ENCODE measurements at places on chromosomes 12 and 14.

DNA sequence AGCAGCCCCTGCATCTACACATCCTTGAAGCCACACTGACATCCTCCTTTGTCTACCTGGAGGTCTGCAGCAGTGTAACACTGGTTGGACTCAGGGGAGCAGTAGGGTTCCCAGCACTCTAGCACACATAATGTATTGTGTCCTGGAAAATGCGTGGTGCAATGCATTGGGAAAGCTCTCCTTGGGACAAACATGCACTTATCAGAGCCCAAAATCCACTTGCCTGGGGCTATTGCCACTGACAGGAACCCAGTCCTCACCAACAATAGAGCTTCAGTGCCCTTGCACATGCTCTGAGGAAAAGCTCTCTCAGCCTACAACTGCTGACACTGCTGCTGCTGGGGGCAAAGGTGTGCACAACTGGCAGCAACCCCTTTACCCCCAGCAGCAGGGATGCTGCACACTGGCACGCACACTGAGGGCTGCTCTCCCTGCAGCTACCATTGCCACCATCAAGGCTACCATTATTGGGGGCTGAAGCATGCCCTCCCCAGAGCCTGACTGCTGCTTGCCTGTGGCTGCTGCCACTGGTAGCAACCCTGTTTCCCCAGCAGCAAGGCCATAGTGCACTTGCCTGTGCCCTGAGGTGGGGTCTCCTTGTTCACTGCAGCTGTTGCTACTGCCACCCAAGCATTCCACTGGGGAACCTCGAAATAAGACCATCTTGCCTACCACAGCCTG is 221.9 kb downstream of the SLC38A4 start:
- no peak for DNase-seq

DNA sequence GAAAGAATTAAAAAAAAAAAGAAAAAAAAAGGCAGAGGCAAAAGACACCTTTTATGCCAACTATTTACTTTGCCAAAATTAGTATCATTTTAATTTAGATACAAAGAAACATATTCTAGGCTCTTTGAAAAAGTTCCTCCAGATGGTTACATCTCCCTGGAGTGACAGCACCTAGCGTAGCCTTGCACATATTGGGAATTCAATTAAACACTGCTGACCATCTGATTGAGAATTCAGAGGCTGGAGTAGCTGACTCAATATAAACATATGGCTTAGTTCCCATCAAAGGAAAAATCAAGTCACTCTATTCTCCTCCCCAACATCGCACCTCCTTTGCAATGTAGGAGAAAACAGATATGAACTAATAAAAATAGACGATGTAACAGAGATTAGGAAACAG is 36.4 kb downstream of the ANKS1B start:
- no peak for DNase-seq

GRCh38 chr14:92585981-92586937 is 72.7 kb downstream of the RIN3 start:
- DNase-seq: peak; percentile 80

DNA sequence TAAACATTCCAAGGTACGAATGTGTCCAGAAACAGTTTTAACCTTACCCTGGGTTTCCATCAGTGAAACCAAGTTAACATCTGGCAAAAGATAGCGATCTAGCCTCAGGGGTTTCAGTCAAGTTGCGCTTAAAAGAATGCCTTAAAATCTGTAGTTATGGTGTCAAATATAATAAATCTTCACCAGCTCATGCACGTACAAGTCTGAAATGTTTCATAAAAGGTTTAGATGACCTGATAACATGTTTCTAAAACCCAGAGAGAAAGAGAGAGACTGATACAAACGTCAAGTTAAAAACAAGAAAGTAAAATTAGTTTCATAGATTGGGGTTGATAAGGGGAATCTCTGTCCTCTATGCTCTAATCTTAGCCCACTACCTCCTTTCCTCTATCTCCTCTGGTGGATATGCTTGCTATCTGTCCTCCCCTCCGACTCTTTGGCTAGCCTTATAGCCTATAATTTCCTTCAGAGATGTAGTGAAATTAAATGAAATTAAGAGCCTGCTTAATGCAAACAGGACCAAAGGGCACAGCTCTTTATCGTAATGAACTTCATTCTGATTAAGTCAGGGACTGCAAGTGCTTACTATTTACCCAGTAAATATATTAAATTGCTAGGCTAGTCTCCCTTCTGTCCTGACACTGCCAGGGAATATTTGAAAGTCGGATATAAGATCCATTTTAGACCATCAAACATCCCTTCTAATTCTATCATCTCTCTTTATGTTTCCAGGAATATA is 18.4 kb upstream of the FOS start:
- DNase-seq: no peak

DNA sequence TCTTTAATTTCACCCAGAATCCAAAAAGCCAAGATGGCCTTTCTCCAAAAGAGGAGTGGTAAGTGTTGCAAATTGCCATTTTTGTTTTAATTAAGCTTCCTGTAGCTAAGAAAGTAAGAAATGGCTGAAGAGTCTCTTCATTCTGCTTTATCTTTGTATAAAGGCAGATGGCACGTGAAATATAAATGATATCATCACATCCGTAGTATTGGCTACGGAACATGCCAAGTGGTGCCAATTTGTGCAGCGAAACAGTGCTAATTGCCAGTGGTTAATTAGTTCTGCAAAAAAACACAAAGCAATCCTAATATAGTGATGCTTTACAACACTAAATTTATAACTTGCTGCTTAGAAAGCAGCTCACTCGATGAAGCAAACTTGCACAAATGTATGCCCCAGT is 29.4 kb downstream of the PLEKHG7 start:
- DNase-seq: no peak

DNA sequence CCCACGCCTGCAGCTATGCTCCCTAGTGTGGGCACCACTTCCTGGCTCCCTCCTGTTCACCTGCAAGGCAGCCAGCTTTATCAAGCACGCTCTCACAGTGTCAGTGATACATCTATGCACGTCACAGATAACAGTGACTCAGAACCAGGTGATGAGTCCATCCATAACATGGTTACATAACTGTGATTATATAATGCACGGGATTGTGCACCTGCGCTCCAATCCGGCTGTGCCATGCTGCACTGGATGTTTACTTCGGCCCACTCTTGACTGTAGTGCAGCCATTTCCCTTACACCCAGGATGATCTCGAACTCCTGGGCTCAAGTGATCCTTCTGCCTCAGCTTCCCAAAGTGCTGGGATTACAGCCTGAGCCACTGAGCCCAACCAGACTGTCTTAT is 38.4 kb upstream of the CEP83 start:
- DNase-seq: no peak

- DNase-seq: no peak
Measured at GRCh38 chr14:81474685-81475324, 58.8 kb downstream of the SEL1L start.

GRCh38 chr14:103606963-103607668 is 21.9 kb upstream of the KLC1 start:
- DNase-seq: peak; percentile 70

DNA sequence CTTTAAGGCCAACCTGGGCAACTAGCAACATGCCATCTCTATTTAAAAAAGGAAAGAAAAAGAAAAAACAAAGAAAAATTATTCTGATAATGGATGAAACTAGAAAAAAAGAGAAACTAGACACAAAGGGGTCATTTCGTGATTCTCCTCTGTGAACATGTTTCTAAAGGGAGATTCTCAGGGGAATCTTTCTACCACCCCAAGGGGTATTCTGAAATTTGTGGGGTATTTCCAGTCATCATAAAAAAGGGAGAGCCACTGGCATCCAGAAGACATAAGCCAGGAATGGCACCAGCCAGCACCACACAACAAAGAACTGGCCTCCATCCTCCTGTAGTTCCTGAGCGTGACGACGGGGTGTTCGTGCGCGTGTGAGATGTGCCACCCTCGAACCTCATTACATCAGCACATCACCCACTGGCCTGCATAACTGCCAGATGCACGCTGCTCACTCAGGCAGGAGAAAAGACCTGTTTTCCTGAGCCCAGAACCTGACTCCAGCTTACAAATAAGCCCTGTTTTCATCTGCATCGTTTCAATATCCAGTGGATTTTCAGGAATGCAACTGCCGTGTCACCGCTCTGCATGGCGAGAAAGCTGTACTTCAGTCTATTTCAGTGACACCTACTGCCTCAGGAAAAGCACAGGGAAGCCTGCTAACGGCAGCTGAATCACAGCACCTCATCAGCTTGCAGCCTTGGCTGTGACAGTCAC is 23.9 kb downstream of the STX2 start:
- no peak for DNase-seq

DNA sequence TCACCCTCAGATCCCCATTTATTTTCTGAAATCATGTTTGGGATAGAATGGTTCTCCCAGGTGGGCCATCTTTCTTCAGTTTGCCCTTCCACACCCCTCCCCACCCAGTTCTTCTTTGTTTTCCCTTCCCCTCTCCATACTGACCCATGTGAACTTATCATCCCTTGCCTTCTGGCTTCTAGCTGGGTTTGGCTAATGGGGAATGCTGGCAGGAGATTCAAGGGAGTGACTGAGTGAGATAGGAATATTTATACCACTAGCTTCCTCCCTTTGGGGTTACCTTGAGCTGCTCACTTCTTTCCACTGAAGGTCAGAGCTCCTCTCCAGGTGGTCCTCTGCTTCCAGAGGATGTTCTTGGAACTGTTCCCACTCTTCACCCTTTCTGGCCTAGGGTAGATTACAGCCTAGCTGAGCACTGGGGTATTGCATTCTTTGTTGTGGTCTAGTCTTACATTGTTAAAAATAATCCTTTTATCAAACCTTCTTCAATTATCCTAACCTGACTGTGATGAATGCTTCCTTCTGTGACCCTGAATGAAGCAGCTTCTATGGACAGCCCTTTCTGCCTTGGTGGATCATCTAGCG is 88.3 kb upstream of the ATP2B1 start:
- DNase-seq: no peak

- DNase-seq: peak; percentile 82
Measured at GRCh38 chr12:12803186-12803585, 10.0 kb upstream of the DDX47 start.

DNA sequence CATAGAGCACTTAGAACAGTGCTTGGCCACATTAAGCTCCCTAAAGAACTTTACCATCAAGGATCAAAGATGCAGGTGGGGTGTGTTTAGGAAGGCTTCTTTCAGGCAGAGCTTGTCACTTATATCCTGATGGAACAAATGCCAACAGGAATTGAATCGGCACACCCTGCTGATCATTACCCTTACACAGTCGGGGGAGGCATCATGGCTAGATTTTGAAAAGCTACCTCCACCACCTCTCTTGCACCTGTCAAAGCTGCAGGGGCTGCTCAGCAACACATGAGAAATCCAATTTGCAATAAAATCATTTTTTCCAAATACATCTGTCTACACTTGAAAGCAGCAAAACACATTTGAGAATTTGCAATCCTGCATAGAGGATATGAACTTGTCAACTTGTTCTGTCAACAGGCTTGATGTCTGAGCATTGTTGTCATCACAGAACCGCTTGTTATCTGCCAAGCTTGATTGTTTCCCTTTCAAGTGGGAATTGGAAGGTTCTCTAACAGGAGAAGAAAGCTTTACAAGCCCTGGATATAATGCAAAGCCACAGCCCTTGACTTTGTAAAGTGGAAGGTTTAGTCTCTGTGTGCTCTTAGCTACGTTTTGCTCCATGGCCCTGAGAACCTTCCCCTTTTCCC is 24.6 kb upstream of the TRIM9 start:
- DNase-seq: no peak

- DNase-seq: no peak
Measured at GRCh38 chr14:91636604-91637003, 95.3 kb downstream of the CATSPERB start.

GRCh38 chr12:84874125-84874824 is 38.3 kb downstream of the SLC6A15 start:
- DNase-seq: peak; percentile 35

- DNase-seq: no peak
Measured at GRCh38 chr12:130709151-130709970, 6.7 kb downstream of the RIMBP2 start.

DNA sequence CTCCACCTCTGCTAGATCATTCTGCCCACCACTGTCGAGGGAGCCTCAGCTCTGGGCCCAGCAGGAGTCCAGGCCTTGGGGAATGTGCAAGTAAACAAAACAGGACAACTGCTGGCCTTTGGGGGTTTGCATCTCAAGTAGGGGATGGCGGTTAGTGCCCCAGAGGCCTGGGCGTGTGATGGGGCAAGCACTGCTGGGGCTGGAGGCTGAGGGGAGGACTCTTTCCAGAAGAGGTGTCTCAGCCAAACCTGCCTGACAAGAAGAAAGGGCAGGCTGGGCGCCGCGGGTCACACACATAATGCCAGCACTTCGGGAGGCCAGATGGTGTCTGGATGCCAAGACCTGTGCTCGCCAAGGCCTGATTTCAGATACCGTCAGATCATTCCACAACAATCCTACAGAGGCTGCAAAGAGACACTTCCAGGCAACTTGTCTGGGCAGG is 8.6 kb upstream of the ALDH2 start:
- DNase-seq: no peak

DNA sequence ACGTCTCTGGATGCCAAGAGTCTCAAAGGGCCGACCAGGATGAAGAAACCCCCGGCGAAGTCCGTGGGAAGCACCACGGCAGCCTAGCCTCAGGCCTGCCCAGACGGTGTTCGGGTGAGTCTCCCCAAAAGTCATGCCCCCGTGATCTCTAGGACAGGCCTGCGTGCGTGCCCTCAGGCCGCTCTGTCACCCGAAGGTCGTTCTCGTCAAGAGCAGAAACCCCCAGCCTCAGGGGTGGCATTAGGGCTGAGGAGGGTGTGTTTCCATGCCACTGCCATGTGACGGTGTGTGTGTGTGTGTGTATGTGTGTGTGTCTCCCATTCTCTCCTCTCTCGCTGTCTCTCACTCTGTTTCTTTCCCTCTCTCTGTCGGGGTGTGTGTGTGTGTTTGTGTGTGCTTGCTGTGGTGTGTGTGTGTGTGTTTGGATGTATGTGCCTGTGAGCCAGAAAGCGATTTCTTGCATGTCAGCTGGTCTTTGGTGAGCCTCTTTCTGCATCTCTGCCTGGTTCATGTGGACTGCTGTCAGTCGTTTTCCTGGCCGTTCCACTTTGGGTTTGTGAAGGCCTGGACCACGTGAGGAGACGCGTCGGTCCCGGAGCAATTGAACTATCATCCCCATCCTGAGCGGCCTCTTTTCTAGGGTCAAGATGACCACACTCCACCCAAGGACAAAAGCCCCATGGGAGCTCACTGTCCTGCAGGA is 772.5 kb upstream of the ALG10B start:
- no peak for DNase-seq

DNA sequence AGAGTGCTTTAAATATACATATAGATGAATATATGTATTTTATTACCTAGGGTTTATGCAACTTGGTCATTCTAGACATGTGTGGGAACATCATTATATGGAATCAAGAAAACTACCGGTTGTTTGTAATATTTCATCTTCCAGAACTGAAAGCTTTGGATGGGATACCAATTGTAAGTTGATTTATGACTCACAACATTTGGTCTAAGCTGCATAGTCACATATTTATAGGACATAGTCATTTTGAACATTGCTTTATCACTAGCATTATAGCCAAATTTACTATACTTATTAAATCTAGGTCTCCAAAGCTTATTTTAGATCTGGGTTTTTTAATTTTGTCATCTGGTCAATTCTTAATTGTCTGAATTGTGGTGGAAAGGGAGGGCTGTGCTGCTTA is 83.7 kb upstream of the PCNX4 start:
- no peak for DNase-seq
